Epithelial cell of proximal tubule (primary cell): ENCODE measurements at places on chromosomes 2 and 18.

GRCh38 chr2:37798315-37799005, 126.6 kb upstream of the RMDN2 start:
- no peak for DNase-seq

DNA sequence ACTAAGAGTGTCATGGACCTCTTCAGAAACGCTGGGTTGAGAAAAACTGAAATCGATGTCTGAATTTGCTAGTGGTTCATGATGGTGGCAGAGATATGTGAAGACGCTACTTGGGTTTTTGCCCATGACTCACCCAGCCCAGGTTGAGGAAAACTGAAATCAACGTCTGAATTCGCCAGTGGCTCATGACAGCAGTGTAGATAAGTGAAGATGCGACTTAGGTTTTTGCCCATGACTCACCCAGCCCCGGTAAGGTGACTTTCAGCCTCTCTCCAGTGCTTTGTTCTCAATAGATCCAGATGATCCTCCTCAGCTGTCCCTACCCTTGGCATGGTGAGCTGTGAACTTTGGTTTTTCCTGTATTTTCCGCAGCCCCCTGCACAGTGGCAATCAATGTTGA, 105.3 kb upstream of the SIX3 start:
- DNase-seq: no peak

DNA sequence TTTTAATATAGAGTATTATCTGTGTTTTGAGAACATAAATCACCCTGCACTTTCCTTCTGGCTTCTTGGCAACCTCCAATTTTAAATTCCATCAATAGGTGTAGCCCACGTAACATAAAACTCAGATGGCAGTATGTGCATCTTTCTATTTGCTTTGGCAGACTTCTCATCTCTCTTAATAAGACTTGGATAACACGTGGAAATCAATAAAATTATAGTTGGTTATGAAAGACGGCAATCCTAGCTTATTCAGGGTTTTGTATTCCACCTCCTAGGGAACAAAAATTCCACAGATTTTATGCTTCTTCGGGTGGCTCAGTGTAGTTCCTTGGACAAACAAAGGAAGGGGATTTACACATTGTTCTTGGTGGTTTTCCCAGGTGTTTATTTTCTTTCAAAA, 299.3 kb downstream of the RND3 start:
- DNase-seq: no peak

DNA sequence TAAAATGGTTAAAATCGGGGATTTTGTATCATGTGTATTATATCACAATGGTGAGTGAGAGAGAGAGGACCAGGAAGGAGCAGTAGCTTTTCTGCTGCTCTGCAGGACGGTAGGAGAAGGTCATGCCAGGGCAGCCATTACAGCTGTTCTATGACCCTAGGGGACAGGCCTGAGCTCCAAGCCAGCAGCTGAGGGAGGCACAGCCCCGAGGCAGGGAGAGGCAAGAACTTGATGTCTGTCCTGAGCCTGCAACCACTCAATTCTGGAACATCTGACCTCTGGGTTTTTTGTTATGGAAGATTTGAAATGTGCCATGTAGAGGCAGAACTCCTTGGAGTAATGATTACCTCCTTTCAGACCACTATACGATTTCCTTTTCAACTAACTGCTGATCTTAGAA, 135.8 kb upstream of the SH3BP4 start:
- DNase-seq: no peak

GRCh38 chr2:69509011-69509749, 71.9 kb upstream of the NFU1 start:
- DNase-seq: no peak

GRCh38 chr2:239275044-239275685, 125.7 kb downstream of the HDAC4 start:
- DNase-seq: no peak

- DNase-seq: no peak
These were observed 25.1 kb upstream of the SP3 start for GRCh38 chr2:173990245-173990644.

DNA sequence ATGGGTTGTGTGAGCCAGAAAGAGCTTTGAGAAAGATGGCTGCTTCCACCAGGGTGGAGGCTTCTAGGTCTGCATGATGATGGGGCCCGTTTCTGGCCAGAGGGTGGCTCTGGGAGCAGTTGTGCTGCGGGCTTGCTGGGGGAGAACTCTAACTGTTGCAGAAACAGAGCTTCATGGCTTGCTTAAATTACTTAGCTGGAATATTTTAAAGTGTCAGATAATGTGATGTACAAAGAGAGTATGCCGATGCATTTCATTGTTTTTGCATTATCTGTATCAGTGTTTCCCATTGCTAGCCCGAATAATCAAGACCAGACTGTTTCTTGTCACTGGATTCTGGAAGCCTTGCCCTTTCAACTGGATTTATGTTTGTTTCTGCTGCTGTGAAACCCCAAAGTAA, 6.3 kb upstream of the DRC1 start:
- DNase-seq: no peak

DNA sequence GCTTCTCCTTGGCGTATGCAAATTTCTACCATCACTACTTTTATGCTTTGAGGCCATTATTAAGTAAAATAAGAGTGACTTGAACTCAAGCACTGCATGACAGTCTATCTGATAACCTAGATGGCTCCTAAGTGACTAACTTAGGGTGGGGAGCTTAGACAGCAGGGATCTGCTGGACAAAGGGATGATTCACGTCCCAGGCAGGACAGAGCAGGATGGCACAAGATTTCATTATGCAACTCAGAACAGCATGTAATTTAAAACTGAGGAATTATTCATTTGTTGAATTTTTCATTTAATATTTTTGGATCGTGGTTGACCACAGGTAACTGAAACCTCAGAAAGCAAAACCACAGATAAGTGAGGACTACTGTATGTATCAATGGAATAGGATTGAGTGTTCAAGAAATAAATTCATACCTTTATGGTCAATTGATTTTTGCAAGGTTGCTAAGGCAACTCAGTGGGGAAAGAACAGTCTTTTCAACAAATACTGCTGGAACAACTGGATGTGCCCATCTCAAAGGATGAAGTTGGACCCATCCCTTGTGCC, 115.3 kb downstream of the MBD2 start:
- no peak for DNase-seq

- no peak for DNase-seq
These were observed 134.4 kb downstream of the IKZF2 start for GRCh38 chr2:213016984-213017351.

DNA sequence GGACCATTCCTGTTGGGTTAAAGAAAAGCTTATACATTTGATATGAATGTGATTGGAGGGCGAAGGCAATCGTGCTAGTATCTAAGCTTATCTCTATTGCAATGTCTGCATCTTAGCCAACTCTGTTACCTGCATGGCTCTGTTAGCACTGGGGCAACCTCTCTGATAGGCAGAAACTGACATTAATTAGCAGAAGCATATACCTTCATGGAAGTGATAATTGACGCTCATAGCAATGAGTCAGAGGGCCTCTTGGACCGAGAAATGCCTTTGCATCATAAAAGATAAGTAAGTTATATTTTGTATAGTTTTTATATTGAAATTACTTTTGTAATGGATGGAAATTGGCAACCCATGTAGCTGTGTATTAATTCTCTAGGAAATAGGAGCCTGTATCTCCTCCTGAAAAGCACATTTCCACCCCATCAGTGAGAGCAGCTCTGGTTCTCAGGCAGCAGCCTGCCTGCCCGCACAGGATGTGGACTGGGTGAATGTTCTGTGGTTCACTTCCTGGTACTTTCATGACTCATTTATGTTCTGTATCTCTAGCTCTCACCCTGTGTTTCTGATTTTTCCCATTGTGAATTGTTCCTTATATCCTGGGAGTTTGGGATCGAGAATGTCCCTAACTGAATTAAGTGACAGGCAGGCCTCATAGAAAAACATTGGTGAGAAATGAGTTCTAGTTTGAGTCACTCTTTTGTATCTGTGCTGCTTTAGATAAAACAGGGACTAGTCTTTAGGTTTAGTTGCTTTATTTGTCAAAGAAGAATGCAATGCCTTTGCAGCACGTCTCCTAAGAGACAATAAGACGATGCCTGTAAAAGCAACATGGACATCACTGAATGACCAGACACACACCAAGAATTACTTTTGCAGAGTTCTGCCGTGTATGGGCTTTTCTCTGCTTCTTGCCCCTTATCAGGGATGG, 344.9 kb downstream of the DCDC2C start:
- no peak for DNase-seq
